ENCODE measurements at places on chromosomes 6 and 20. TPM values are rescaled to one million over a fixed set of nuclear protein-coding genes. Genes with fewer than 3 reads are reported as not detected.

GRCh38 chr6:21922086-21922485 lies 328.5 kb downstream of the SOX4 start:
- no peak overlapping the region for H3K27ac ChIP-seq
- no peak for DNase-seq
- no peaks in the 10 kb centered on the region for H3K36me3 ChIP-seq
- no peaks in the 10 kb centered on the region for H3K4me1 ChIP-seq
- no peaks in the 10 kb centered on the region for H3K27me3 ChIP-seq

- no peaks in the 10 kb centered on the region for H3K27me3 ChIP-seq
- H3K36me3 ChIP-seq, result no peaks in the 10 kb centered on the region
- peak overlapping the region; percentile 81 for H3K27ac ChIP-seq
These were observed 32.4 kb downstream of the JPH2 start for GRCh38 chr20:44154521-44155001.

- H3K4me3 ChIP-seq, result no peak overlapping the region
- no peaks in the 10 kb centered on the region for H3K4me1 ChIP-seq
- H3K27ac ChIP-seq, result no peak overlapping the region
- no peaks in the 10 kb centered on the region for H3K27me3 ChIP-seq
- DNase-seq, result no peak
These were observed 186.6 kb upstream of the OPRM1 start for GRCh38 chr6:153852481-153852880.

DNA sequence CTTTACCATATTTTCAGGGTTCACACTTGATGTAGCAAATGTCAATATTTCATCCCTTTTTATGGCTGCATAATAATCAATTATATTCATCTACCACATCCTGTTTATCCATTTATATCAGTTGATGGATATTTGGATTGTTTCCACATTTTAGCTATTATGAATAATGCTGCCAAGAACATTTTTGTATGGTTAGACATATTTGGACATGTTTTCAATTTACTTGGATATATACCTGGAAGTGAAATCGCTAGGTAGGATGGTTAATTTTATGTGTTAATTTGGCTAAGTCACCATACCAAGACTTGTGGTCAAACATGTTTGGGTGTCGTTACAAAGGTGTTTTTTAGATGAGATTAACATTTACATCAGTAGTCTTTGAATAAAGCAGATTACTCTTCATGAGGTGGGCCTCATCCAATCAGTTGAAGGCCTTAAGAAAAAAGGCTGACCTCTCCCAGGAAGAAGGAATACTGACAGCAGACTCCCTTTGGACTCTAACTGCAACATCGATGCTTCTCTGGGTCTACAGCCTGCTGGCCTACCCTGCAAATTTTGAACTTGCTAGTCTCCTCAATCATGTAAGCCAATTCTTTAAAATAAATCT lies 196.5 kb downstream of the BACH2 start:
- H3K27me3 ChIP-seq, result no peaks in the 10 kb centered on the region
- no peak for DNase-seq
- no peaks in the 10 kb centered on the region for H3K4me1 ChIP-seq

GRCh38 chr6:113047148-113047547 lies 700.0 kb downstream of the RFPL4B start:
- H3K36me3 ChIP-seq, result no peaks in the 10 kb centered on the region
- H3K27ac ChIP-seq, result no peak overlapping the region
- H3K4me3 ChIP-seq, result no peak overlapping the region
- no peak for DNase-seq

- H3K36me3 ChIP-seq, result no peaks in the 10 kb centered on the region
- peaks cover 5% of the 10 kb centered on the region for H3K27me3 ChIP-seq
- no peak for DNase-seq
- no peak overlapping the region for H3K27ac ChIP-seq
- no peak overlapping the region for H3K4me3 ChIP-seq
- H3K4me1 ChIP-seq, result no peaks in the 10 kb centered on the region
These were observed 36.4 kb downstream of the DLGAP4 start for GRCh38 chr20:36342331-36343120.

GRCh38 chr20:49846206-49846807 lies 33.7 kb downstream of the SLC9A8 start:
- no peak for DNase-seq
- no peak overlapping the region for H3K27ac ChIP-seq
- no peaks in the 10 kb centered on the region for H3K4me1 ChIP-seq
- no peaks in the 10 kb centered on the region for H3K36me3 ChIP-seq
- no peaks in the 10 kb centered on the region for H3K27me3 ChIP-seq

DNA sequence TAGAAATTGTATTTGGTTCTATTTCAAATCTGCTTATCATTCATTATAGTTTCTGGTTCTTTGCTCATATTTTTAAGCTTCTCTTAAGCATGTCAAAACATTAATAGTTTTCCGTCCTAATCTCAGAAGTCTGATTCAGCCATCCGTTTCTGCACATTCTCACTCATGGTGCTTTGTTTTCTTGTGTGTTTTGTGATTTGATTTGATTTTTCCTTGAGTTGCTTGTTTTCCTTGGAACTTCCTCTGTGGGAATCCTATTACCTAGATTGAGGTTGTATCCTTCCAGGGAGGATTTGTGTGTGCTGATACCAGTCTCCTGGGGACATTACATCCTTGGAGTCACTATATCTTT lies 7.9 kb downstream of the SNX9 start:
- no peaks in the 10 kb centered on the region for H3K27me3 ChIP-seq
- no peak overlapping the region for H3K4me3 ChIP-seq
- H3K4me1 ChIP-seq, result no peaks in the 10 kb centered on the region
- no peaks in the 10 kb centered on the region for H3K36me3 ChIP-seq
- peak overlapping the region; percentile 70 for H3K27ac ChIP-seq

- no peak overlapping the region for H3K4me3 ChIP-seq
- DNase-seq, result no peak
- H3K27me3 ChIP-seq, result no peaks in the 10 kb centered on the region
These were observed 2.3 kb upstream of the RNGTT start for GRCh38 chr6:88965691-88966090.

DNA sequence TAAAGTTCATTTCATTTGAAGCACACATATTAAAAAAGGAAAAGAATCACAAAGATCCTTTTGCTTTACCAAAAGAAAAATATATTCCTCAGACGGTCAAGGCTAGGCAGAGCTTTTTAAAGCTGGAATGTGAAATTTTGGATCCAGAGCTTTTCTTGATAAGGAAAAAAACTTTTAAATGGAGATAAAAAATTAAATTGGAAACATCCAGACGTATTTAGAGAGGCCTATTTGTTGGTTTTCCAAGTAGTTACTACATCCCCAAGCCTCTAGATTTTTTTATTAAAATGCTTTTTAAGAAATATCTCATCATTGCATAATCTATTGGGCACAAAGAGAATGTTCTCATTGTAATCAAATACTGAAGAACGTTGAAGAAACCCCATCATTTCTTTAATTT lies 385.7 kb upstream of the CITED2 start:
- H3K27me3 ChIP-seq, result no peaks in the 10 kb centered on the region
- H3K36me3 ChIP-seq, result no peaks in the 10 kb centered on the region
- H3K4me1 ChIP-seq, result no peaks in the 10 kb centered on the region
- no peak overlapping the region for H3K4me3 ChIP-seq
- peak overlapping the region; percentile 22 for H3K27ac ChIP-seq

GRCh38 chr6:125431971-125432370 lies 130.2 kb upstream of the HDDC2 start:
- H3K27me3 ChIP-seq, result no peaks in the 10 kb centered on the region
- no peaks in the 10 kb centered on the region for H3K36me3 ChIP-seq
- no peak overlapping the region for H3K27ac ChIP-seq
- no peaks in the 10 kb centered on the region for H3K4me1 ChIP-seq
- no peak overlapping the region for H3K4me3 ChIP-seq

- peak overlapping the region; percentile 29 for H3K4me3 ChIP-seq
- peak overlapping the region; percentile 94 for H3K27ac ChIP-seq
- H3K27me3 ChIP-seq, result no peaks in the 10 kb centered on the region
- H3K4me1 ChIP-seq, result peaks cover 7% of the 10 kb centered on the region
These were observed 23.6 kb downstream of the BCL2L1 start for GRCh38 chr20:31698803-31699718.

DNA sequence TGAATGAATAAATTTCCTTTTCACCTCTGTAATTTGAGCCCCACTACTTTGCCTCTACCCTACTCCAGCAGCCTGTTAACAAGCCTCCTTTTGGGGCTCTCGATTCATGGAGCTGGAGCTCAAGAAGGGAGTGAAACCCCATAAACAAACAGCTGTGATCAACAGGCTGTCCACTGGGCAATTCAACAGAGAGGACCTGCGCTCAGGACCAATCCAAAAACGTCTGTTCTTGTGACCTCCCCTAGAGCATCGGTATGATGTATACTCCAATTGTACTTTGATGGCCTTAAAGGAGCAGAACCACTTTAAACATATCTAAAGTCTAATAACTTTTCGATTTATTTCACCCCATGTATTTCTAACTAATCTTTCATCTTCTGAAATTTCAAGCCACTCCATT lies 37.4 kb downstream of the HIVEP2 start:
- H3K36me3 ChIP-seq, result no peaks in the 10 kb centered on the region
- H3K4me1 ChIP-seq, result no peaks in the 10 kb centered on the region
- H3K4me3 ChIP-seq, result no peak overlapping the region

DNA sequence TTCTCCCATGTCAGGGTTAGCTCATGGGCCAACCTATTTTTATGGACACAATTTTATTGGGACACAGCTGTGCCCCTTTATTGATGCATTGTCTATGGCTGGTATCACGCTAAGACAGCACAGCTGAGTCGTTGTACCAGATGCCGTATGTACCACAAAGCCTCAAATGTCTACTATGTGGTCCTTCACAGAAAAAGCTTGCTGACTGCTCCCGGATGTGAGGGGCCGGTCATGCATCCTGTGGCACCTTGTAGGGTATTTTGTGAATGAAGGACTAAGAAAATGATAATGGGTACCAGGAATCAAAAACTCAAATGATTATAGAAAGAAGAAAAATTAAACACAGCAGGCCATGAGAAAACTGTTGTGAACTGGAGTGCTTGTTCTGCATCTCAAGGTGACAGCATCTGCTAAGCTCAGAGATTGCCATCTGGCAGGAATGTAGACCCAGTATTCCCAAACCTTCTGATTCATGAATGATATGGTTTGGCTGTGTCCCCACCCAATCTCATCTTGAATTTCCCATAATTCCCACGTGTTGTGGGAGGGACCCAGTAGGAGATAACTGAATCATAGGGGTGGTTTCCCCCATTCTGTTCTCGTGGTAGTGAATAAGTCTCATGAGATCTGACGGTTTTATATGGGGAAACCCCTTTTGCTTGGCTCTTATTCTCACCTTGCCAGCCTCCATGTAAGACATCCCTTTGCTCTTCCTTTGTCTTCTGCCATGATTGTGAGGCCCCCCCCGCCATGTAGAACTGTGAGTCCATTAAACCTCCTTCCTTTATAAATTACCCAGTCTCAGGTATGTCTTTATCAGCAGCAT lies 248.5 kb downstream of the TSHZ2 start:
- no peaks in the 10 kb centered on the region for H3K36me3 ChIP-seq
- H3K4me1 ChIP-seq, result no peaks in the 10 kb centered on the region
- DNase-seq, result no peak
- no peak overlapping the region for H3K27ac ChIP-seq
- H3K4me3 ChIP-seq, result no peak overlapping the region
- no peaks in the 10 kb centered on the region for H3K27me3 ChIP-seq

GRCh38 chr6:130604841-130605399 lies 222.3 kb upstream of the SMLR1 start:
- no peaks in the 10 kb centered on the region for H3K27me3 ChIP-seq
- no peak overlapping the region for H3K27ac ChIP-seq
- H3K4me3 ChIP-seq, result no peak overlapping the region
- no peak for DNase-seq
- no peaks in the 10 kb centered on the region for H3K4me1 ChIP-seq

GRCh38 chr6:11756292-11756691 lies 22.3 kb downstream of the ADTRP start:
- H3K27me3 ChIP-seq, result no peaks in the 10 kb centered on the region
- H3K36me3 ChIP-seq, result no peaks in the 10 kb centered on the region
- no peaks in the 10 kb centered on the region for H3K4me1 ChIP-seq
- H3K27ac ChIP-seq, result no peak overlapping the region
- H3K4me3 ChIP-seq, result no peak overlapping the region

GRCh38 chr6:38524436-38525145 lies 115.1 kb downstream of the BTBD9 start:
- H3K4me3 ChIP-seq, result no peak overlapping the region
- no peaks in the 10 kb centered on the region for H3K36me3 ChIP-seq
- H3K27ac ChIP-seq, result no peak overlapping the region
- no peak for DNase-seq
- no peaks in the 10 kb centered on the region for H3K27me3 ChIP-seq

DNA sequence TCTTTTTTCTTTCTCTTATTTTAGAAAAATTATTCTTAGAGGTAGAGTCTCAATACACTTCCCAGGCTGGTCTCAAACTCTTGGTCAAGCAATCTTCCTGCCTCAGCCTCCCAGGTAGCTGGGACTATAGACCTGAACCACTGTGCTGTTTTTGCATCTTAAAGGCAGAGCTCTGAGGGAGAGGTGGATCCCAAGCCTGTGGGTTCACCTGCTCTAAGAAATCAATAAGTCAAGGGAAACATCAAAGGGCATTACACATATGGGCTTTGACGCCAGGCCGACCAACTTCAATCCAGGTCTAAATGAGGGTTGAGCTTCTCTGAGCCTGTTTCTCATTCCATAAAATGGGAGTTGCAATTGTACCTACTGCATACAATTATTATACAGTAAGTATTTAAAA lies 223.9 kb downstream of the LY86 start:
- DNase-seq, result no peak
- no peak overlapping the region for H3K27ac ChIP-seq
- no peak overlapping the region for H3K4me3 ChIP-seq

GRCh38 chr20:35326740-35327073 lies 34.5 kb upstream of the FAM83C start:
- no peaks in the 10 kb centered on the region for H3K27me3 ChIP-seq
- no peaks in the 10 kb centered on the region for H3K4me1 ChIP-seq

DNA sequence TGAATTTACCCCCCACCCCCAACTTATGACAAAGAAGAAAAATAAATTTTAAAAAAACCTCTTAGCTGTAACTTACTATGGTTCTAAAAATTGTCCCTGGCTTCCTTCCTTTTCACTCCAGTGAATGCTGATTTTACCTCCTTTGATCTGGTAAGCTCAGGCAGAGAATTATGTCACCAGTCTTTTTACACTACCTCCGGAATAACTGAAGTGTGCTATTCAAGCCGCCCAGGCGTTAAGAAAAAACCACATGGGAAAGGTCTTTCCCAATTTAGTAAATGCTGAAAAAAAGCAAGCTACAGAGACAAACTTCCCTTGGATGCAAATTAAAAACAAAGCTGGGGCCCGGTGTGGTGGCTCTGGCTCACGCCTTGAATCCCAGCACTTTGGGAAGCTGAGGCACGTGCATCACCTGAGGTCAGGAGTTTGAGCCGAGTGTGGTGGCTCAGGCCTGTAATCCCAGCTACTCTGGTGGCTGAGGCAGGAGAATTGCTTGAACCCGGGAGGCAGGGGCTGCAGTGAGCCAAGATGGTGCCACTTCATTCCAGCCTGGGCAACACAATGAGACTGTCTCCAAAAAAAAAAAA lies 12.4 kb downstream of the SNX5 start:
- no peak for DNase-seq
- no peaks in the 10 kb centered on the region for H3K27me3 ChIP-seq
- H3K4me1 ChIP-seq, result no peaks in the 10 kb centered on the region
- H3K27ac ChIP-seq, result no peak overlapping the region

GRCh38 chr20:9609887-9610502 lies 95.6 kb downstream of the LAMP5 start:
- no peaks in the 10 kb centered on the region for H3K36me3 ChIP-seq
- H3K27me3 ChIP-seq, result no peaks in the 10 kb centered on the region
- H3K4me3 ChIP-seq, result no peak overlapping the region
- peak; percentile 57 for DNase-seq
- no peak overlapping the region for H3K27ac ChIP-seq

SH3BGRL2 gene
- 50.9 TPM for total RNA-seq

SPATA25 gene
- 3.4 TPM for total RNA-seq

TFEB gene
- 20.6 TPM for total RNA-seq

MMUT gene
- 17.0 TPM for total RNA-seq

SEMG2 gene
- total RNA-seq, result not detected

RSPO4 gene
- total RNA-seq, result not detected

Measured in breast epithelium (tissue), 4 donors.